ENCODE measurements at places on chromosomes 2 and 18.

DNA sequence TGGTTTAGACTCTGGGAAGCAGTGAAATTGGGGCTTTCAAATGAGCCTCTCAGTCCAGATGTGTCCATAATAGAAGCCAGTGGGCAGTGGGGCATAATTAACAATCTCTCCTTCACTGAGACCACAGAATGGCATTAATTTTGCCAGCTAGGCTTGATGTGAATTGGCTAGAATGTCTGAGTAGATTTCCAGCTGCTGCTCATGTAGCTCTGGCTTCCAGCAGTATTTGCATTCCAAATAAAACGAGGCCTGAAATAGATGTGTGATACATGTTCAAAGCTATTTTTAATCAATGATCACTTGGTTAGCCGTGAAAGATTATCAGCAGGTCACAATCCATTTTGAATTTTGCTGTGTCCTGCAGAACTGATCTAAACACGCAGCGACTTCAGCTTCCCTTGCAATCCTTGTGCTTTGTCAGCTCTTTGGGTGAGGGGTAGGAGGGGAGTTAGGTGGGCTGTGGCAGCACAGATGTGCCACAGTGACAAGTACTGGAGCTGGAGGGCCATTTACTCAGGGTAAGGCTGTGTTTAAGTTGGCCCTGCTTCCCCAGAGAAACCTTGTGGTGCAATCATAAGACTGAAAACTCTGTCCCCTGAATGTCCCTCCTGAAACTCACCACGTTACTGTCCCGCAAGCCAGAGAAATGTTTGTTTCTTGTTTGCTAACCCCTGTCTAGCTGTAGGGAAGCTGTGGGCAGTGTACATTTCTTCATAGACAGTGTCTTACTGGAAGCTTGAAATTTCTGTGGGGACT is 56.9 kb upstream of the TMEM178A start:
- DNase-seq: no peak

DNA sequence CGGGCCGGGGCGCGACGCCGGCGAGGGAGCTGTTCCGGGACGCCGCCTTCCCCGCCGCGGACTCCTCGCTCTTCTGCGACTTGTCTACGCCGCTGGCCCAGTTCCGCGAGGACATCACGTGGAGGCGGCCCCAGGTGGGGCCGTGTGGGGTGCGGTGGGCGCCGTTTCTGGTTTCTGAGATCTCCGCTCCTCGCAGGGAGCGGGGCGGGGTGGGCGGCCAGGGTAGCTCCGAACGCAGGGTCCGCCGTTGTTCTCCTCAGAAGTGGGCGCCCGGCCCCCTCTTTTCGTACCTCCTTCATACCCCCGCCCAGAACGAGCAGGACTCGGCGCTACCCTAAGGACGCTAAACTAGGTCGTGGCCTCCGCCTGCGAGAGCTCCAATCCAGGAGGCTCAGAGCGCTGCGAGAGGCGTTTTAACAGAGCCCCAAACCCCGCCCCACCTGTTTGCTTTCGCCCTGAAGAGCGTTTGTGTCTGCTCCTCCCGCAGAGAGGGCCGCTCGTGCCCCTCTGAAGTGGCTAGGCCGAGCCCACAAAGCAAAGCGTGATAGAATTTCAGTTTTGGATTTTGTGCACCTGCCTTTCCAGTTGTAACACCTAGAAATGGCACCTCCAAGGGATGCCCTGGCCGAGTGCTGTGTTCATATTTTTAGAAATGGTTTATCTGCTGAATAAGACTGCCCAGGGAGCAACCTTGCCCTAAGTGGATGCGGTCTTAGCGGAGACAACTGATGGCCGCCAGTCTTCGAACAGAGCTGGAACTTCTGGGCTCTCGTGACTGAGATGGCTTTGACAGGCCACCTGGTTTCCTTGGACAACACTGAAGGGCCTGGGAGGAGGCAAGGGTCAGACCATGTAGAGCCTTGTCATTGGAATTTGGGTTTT is 626 bp downstream of the CAPN10 start:
- DNase-seq: no peak

GRCh38 chr2:218275371-218276072 is 5.2 kb downstream of the PNKD start:
- DNase-seq: no peak

GRCh38 chr2:33123216-33123615 is 176.5 kb downstream of the LTBP1 start:
- no peak for DNase-seq

GRCh38 chr18:63177259-63177658 is 142.3 kb downstream of the BCL2 start:
- no peak for DNase-seq

DNA sequence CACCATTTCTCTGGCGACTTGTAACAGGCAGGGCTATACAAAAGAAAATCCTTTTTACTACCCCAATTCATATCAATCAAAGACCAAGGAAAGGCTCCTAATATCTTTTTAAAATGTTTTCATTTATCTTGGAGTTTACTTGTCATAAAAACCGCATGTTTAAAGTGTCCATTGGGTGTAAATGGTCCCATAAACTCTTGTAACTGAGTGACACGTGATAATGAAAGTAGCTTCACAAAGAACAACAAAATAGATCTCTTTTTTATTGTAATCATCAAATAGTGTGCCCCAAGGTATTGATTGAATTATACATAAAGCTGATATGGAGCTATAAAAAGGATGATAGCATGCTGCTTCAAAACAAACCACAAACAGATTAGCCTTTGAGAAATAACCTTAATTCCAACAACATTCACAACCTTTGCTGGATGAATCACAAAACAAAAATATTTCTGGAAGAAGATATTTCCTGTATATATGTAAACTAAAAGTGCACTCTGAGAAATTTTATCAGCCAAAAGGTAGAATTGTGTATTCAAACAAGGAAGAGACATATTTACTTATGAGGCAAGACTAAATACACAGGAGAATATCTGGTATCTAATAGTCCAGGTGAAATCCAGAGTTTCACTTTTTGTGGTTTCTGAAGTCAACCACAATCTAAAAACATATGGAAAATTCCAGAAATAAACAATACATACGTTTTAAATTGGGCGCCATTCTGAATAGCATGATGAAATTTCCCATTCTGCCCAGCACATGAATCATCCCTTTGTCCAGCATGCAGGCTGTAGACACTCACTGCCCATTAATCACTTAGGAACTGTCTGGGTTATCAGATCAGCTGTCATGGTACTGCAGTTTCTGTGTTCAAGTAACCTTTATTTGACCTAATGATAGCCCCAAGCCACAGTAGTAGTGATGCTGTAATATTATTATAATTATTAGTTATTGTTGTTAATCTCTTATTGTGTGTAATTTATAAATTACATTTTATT is 237.5 kb downstream of the PIK3C3 start:
- DNase-seq: no peak

DNA sequence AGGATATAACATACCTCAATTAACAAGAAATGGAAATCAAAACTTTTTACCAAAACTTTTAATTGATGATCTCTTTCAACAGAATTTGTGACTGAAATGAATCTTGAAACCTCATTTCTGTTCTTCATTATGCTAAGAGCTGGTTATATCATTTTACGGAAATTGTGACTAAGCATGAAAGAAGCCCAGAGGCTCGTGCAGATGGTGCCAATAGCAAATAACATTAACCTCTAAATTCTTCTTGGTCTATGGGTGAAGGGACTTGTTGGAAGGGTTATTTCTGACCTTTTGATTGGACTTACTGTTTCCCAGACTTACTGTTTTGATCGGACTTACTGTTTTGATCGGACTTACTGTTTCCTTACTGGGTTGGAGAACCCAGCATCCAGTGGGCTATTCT is 435.6 kb downstream of the TDRD15 start:
- no peak for DNase-seq

- no peak for DNase-seq
Observed at GRCh38 chr18:991441-991840, 86.8 kb downstream of the ADCYAP1 start.

DNA sequence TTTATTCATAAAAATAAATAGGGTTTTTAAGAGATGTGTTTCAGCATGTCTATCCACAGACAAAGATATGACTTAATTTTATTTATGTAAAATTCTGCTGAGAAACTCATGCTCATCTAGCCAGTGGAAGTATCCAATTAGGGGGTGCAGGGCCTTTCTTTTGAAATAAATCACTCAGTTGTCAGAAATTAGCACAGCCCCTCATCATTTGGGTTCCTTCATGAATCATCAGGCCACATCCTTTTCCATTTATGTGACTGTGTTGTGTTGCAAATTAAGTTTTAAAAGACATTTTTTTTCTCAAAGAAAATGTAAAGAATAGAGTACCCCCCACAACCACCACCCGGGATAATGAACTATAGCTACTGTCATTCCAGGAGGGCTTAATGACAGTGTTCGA is 185.8 kb downstream of the NRP2 start:
- no peak for DNase-seq

DNA sequence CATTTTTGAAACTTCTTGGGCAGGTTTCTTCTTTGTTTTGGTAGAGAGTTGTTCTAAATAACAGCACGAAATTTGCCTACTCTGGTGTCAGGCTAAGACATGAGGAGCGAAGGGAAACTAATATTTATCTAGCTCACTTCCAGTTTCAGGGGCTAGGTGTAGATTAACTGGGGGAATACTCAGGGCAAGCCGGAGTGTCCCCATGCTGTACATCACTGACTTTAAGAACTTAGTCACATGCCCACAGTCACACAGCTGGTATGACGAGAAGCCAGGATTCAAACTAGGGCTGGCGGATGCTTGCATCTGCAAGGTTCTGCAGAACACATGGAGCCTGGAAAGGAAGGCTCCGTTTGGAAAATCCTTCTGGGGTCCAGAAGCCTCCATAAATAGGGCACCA is 133.3 kb downstream of the ALPK2 start:
- no peak for DNase-seq

GRCh38 chr2:100992262-100992661 is 9.8 kb upstream of the RPL31 start:
- DNase-seq: no peak

Data from stimulated activated CD8-positive, alpha-beta memory T cell treated with anti-CD3 and anti-CD28 coated beads, Interleukin-4, amount 100 ng/mL, for 4 hours (primary cell).